ENCODE measurements at places on chromosomes 11 and 22.

DNA sequence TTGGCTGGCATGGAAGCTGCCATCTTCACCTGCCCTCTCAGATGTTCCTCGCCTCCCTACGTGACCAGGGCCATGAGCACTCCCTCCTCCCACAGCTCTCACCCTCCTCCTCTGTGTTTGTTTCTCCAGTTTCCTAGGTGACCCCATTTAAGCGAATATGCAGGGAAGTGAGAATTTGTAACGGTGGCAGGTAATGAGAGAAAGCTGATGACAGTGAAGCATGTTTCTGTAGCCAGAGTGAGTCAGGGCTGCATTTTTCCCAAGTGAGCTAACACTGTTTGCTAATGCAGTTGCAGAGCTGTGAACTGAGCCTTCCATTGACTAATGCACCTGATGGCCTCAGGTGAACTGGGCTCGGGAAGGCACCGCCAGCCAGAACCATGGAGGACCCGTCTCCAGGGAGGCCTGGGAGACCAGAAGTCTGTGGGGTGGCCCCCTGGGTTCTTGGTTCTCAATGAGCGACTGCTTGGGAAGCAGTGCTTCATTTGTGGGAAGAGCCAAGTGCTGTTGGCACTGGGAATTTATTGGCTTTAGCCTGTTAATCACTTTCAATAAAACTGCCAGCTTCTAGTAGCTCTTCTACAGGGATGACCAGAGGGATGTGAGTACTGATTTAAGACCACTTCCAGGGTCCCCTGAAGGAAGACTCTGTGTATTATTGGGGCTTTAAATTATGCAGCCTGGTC lies 64.5 kb downstream of the BARX2 start:
- no peak for DNase-seq

DNA sequence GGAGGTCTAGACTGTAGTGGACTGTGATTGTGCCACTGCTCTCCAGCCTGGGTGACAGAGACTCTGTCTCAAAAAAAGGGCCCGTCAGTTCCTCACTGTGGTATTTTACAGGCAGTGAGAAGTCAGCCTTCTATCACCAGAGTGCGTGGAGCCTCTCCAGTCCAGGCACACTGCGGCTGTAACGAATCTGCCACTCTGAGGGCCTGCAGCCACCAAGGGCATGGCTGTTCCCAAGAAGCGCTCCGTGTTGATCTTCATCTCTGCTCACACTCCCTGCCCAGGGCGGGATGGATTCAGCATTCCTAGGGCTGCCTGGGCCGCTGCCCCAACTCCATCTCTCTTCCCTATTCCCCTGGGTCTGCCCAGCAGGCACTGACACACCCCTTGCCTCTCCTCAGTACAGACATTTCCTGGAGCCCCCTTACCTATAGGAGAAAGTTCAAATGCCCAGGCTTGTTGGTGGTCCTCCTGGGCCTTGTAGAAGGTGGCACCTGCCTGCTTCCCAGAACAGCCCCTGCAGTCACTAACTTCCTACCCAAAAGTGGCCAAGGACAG lies 148.4 kb downstream of the CACNA1I start:
- no peak for DNase-seq

DNA sequence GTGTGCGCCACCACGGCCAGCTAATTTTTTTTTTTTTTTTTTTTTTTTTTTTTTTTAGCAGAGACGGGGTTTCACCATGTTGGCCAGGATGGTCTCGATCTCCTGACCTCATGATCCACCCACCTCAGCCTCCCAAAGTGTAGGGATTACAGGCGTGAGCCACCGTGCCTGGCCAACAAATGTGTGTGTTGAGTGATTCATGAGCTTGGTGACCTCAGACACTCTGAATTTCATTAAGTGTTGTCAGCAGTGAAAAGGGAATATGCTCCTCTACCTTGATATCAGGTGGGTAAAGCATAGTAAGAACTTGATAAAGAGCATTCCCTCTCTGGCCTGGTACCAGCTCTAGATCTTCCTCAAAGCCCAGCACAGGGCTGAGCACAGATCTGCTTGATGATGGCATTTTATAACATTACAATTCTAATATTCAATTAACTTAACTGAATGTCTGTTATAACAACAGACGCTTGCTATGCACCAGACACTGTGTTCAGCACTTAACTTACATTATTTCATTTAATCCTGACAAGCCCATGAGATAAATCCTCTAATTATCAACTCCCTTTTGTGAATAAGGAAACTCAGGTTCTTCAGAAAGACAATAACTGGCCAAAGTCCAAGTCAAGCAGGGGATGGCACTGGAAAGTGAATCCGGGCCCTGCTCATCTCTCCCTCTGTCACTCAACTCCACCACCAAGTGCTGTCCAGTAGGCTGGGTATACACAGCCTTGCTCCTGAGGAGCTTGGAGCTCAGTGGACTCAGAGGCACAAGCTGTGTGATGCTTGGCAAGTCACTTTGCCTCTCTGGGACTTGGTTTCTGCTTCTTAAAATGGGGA lies 13.0 kb downstream of the TBC1D10A start:
- DNase-seq, result no peak

GRCh38 chr11:44539971-44540370 lies 25.5 kb upstream of the CD82 start:
- no peak for DNase-seq

DNA sequence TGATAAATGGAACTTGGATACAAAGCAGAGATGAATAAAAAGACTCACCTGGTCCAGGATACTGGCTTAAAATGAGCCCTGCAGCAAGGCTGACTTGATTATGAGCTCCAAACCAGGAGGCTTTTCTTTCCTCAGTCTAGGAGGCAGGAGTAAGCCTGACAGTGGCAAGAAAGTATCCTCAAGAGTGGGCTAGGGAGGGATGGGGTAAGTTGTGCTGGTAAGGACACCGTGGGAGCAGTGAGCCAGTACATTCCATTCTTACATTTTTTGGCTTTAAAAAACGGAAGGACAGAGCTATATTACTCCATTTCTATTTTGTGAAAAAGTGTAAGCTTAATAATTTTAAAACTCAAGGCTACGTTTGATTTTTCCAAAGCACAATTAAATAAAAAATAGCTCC lies 187.1 kb upstream of the DDI1 start:
- no peak for DNase-seq

DNA sequence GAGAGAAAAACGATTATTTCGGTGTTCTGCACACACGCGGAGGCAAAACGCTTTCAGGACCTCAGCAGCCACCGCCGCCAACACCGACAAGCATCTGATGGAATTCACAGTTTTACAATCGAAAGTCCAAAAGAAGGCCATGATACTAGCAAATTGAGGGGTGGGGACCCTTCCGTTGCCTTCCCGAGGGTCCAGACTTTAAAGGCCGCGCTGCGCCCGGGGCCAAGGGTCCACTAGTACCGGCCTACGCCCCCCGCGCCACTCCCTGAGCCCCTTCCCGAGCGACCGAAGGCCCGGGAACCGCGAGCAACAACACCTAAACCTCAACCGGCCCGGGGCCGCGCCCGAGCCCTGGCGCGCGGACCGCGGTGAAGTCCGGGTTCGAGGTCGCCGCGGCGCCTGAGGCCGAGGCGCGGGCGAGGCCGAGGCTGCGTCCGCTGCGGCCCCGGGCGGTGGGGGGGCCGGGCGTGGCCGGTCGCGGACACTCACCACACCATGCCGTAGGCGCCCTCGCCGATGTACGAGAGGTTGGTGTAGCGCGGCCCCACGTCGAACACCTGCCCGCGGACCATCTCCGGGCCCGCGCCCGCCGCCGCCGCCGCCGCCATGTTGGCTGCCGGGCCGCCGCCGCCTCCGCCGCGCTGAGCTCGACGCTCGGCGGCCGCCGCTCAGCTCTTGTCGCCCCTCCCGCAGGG lies 465 bp downstream of the MAPK1 start:
- DNase-seq, result no peak

DNA sequence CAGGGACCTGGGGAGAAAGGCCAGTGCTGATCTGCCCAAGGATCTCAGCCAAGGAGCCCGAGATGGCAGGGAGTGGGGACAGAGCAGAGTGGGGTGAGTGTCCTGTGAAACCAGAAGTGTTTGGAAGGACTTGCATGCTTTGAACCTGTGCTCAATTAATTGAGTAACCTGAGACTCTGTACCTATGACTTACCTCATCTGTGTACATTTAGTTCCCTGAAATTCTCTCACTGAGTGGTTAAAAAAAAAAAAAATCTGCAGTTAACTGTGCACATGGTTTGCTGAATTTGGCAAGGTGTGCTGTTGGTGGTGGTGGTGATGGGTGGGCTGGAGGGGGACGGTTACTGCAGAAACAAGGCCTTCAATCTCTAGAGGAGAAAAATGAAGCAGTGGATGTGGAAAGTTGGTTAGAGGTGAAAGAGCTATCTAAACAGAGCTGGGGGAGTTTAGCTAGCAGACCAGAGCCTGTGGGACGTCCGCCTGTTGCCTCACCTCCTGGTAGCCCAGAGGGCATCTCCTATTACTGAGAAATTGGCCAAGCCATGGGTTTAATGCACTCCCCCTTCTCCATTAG lies 8.3 kb upstream of the SORL1-AS1 start:
- no peak for DNase-seq

DNA sequence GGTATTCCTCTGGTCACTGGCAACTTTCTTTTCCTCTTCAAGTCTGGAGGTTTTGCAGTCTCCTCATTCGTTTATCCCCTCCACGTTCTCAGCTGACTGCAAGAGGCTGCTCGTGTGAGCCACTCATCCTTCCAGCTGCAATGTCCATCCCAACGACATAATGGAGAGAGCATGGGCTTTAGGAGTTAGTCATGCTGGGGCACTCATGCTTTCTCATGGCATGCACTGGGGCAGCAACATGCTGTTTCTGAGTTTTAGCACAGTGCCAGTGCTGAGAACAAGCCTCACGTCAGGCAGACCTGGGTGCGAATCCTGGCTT lies 7.1 kb downstream of the DCPS start:
- no peak for DNase-seq

DNA sequence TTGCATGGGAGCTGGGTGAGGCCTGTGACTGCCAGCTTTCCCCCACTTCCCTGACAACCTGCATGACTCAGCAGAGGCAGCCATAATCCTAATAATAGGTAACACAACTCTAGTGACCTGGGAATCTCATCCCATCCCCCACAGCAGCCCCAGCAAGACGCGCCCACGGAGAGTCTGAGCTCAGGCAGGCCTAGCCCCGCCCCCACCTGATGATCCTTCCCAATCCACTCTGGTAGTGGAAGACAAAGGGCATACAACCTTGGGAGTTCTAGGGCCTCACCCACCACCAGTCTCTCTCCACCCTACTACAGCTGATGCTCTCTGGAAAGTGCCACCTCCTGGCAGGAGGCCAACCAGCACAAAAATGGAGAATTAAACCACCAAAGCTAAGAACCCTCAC lies 60.3 kb downstream of the CWF19L2 start:
- no peak for DNase-seq

GRCh38 chr11:17267576-17267975 lies 9.0 kb upstream of the NUCB2 start:
- DNase-seq, result no peak

GRCh38 chr11:63838150-63838677 lies 696 bp upstream of the MARK2 start:
- DNase-seq, result no peak

DNA sequence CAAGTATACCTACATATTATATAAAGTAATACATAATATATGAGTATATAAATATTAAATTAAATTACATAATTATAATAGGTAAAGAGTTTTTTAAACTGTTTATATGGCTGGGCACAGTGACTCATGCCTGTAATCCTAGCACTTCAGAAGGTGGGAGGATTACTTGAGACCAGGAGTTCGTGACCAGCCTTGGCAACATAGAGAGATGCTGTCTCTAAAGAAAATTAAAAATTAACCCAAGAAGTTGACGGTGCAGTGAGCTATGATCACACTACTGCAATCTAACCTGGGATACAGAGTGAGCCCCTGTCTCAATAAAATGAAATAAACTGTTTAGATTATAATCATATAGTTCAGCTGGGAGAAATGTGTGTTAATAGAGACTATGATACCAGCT lies 363.0 kb downstream of the DDX10 start:
- DNase-seq, result no peak

GRCh38 chr22:20014526-20015186 lies 2.0 kb downstream of the ARVCF start:
- no peak for DNase-seq

DNA sequence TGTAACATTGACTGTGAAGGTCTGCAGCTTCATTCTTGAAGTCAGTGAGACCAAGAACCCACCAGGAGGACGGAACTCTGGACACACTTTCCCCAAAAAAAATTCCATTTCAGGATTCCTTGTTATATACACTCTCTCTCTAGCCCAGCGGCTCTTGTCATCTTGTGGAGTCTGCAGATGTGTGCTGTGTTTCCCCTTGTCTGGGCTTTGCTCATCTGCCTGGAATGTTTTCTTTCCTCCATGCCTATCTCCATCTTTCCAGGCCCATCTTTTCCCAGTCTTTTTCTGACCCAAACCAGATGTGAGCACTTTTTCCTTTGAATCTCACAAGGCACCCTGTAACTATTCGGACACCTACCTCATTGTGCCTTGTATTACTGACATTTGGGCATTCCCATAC lies 5.1 kb upstream of the DRG1 start:
- DNase-seq, result no peak

- DNase-seq, result no peak
These were observed 22.9 kb downstream of the MMP13 start for GRCh38 chr11:102932678-102933077.

- DNase-seq, result no peak
These were observed 115.8 kb upstream of the ARHGAP20 start for GRCh38 chr11:110828086-110828485.

- no peak for DNase-seq
These were observed 345.8 kb downstream of the CNTN5 start for GRCh38 chr11:99366546-99366945.

DNA sequence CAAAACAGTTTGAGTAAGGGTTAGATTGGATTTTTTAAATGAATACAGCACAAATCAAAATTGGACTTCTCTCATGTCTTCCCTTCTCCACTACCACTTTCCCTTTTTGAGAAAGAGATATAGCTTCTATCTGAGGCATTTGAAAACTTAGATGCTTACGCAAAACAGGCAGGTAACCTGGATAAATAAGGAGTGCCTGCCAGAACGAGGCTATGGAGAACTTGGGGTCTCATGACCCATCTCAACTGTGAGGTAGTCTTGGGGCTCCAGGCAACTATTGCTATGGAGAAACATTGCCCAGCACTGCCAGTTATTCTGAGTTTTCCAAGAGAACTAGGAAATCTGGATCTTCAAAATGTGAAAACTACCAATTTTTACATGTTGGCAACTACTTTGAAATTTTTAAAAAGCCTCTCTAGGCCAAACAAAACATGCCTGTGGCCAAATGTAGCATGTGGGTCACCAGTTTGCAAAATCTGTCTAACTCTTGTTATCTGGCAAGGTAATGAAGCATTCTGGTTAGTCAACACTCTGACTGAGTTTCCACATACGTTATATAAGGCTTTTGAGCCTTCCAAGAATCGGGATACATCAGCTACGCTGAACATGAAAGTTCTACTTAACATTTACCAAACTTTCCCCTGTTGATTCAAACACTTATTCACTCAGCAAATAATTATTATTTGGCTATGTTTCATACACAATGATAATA lies 752.7 kb downstream of the KCNA4 start:
- no peak for DNase-seq

- no peak for DNase-seq
These were observed 9.4 kb downstream of the PIK3IP1 start for GRCh38 chr22:31282748-31283468.

GRCh38 chr11:16801288-16801980 lies 63.0 kb downstream of the C11orf58 start:
- DNase-seq, result no peak

GRCh38 chr11:117090111-117090706 lies 8.0 kb downstream of the SIK3 start:
- no peak for DNase-seq

- no peak for DNase-seq
These were observed 194.2 kb upstream of the DDI1 start for GRCh38 chr11:103842191-103842590.
